Activated T-cell treated with anti-CD3 and anti-CD28 coated beads for 4 hours (primary cell): ENCODE measurements at places on chromosomes 16 and 17.

DNA sequence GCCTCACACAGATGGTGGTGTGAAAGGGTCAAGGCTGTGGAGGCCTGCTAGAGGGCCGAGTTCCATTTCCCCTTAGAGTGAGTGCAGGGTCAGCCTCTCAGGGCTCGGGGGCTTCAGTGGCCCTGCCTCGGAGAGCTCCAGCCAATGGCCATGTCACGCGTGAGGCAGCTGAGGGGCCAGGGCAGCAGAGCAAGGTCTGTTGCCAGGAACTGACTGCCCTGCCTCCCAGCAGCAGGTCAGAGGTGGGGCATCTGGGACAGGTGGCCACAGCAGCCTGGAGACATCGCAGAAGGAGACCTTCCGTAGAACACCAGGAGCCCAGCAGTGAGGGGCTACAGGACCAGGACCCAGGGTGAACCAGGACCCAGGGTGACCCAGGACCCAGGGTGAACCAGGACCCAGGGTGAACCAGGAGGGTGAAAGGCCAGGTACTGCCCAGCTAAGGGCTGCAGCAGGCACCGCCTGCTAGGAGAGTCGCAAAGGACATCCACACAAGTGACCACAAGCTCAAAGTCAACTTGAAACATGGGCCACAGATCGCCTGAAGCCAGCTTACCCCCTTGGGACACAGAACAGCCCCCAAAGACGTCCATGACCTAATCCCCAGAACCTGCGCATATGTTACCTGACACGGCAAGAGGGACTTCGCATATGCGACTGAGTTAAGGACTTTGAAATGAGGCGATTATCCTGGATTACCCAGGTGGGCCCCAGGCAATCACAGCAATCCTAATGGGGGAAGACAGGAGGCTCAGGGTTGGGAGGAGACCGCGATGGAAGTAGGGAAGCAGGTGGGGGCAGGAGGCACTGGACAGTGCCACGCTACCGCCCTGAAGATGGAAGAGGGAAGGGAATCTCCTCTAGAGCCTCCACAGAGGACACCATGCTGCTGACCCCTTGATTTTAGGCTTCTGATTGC, 4.8 kb upstream of the MEAK7 start:
- no peak for DNase-seq

DNA sequence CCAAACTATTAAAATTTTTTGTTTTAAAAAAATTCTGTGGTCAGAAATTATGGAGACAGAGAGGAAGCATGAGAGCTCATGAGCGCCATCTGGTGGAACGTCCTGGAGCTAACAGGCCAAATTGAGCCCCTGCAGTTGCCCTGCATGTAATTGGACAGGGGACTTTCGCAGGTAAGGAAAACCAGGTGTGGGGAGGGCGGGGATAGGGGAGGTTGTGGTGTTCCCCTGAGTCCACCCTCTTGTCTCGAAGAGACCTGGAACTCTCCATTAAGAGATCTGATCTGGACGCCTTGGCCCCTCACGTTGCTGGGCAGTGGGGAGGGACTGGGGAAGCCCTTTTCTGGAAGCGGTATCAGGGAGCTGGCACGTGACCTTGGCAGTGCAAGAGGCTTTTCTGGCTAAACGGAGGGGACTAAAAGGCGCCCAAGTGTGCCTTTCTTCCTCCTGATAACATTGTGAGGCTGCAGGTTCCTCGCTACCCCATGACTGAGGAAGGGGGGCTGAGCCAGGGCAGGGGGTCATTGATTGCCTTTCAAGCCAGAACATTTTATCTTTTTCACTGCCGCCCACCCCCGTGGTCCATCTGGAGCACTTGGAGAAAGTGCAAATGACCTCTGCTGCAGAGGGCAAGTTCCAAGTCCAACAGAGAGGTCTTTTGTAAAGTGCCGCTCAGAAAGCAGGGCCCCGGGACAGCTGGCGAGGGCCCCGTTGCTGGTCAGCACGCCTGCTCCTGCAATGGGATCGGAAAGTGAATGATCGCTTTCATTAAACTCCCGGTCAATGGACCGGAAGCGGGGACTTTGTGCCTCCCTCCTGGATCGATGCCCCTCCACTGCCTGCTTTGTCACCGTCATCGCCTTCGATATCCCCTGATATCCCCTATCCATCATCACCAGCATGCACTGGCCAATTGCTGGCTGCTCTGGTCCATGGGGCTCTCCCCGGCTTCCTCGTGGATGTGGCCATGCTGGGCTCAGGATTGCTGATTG, 18.4 kb downstream of the PDILT start:
- peak; percentile 27 for DNase-seq

DNA sequence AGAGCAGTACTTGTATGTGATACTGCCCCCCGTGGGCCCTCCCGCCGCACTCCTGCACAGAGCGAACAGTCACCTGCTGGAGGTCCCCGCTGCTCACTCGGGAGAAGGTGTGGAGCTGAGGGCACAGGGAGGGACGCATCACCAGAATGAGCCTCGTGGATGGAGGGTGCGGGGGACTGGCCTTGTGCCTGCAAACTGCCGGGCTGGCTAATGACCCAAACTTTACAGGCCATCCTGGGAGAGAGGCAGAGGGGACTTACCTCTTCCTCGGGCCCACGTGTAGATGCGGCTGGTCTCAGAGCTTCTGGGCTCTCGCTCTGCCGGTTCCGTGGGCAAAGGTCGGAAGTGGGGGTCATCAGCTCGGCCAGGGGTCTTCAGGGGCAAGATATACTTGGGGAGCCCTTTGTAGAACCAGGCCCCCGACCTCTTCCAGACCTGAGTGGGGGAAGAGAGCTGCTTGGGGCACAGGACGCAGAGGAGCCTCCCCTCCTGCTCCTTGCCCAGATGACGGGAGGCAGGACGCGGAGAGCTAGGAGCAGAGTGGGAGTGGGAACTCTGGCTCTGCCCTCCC, 65.5 kb upstream of the DOC2B start:
- DNase-seq: no peak

DNA sequence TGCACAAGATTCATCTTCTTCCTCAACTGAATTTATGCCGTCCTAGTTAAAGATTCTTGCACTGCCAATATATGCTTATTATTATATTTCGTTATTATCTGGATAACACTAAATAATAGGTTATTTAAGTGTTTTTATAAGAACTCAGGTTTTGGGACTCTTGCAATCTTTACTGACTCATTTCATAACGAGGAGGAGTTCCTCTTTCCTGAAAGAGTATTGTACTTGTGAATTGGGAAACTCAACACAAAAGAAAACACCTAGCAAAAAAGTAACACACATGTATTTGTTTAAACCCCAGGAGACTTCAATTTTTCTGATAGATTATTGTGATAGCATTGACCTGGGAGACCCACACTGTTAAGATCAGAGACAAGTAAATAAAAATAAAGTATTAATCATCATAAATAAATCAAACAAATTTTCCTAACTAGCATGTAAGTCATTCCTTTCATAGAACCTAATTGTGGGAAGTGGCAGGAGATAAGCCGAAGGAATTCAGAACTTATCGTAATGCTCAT, 505.8 kb downstream of the KCNJ2 start:
- no peak for DNase-seq

DNA sequence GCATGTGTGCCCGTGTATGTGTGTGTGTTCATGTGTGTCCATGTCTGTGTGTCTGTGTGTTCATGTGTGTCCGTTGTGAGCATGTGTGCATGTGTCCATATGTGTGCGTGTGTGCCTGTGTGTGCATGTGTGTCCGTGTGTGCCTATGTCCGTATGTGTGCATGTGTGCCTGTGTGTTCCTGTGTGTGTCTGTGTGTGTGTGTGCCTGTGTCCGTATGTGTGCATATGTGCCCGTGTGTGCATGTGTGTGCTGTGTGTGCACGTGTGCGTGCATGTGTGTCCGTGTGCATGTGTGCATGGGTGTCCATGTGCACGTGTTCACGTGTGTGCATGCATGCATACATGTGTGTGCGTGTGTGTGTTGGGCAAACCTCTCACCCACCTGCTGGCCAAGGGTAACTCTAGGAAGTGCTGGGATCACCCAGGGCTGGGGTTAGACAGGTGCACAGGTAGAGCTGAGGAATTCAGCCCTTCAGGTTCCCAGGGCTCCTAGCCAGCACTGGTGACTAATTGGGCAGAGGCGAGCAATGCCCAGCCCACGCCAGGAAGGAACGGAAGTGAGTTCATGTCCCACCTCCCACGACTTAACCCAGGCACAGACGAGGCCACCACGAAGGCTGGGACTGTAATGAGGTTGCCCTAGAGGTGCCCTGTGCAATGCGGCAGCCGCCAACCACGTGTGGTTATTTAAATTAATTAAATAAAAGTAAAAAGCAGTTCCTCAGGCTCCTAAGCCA, 8.2 kb upstream of the CSNK1D start:
- DNase-seq: no peak

- no peak for DNase-seq
These were observed 9.8 kb upstream of the IL17C start for GRCh38 chr16:88628512-88628974.

- DNase-seq: no peak
These were observed 6.8 kb downstream of the KRT38 start for GRCh38 chr17:41434005-41434404.

GRCh38 chr17:68205251-68205807, 42.5 kb upstream of the AMZ2 start:
- DNase-seq: peak; percentile 85

GRCh38 chr17:72976971-72977770, 115.3 kb downstream of the SLC39A11 start:
- no peak for DNase-seq

DNA sequence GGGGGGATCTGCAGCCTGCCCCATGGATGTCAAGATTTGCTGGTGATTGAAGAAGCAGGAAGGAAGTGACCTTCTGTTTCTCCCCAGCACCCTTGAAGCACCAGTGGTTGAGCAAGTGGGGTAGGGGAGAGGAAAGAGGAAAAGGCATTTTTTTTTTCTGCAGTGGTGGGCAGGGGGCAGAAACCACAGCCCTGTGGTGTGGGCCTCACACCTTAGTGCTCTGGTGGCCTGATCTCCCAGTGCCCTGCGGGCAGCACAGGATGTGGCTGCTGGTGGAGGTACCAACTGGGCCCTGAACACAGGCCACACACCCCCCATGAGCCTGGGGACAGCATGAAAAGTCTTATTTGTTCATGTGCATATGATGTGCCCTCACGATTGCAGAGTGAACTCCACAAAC, 7.1 kb downstream of the ITGAD start:
- no peak for DNase-seq

- no peak for DNase-seq
These were observed 14.8 kb downstream of the TERB1 start for GRCh38 chr16:66786551-66786950.

DNA sequence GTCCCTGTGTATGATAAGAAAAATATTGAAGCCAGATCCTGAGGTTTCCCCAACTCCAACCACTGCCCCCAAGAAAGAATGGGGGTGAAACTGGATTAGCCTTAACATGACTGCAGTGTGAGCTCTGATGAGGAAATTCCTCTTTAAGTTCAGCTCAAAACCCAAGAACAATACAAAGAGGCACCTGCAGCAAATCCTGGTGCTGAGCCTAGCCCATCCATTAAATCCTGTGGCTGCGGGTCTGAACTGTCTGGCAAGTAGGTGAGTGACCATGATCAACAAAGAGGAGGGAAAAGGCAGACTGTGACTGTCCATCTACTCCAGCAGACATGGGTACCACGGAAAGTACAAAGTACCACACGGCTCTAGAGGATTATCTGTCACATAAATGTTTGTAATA, 64.2 kb downstream of the CREBBP start:
- no peak for DNase-seq

DNA sequence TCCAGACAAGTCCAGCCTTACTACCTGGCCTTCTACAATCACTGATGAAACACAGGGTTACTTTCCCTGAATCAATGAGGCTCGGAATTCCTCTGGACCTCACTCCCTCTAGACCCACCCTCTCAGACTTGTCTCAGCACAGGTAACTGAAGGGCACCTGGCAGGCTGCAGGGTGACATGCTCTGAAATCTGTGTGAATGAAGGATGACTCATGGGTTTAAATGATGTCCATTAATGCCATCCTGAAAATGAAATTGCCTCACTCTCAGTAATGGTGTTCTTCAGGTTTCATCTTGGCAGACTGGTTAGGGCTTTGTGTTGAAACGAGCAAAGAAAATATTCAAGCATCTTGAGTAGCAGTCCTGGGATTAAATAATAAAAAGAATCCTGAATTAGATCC, 134.4 kb downstream of the MAF start:
- DNase-seq: no peak

- no peak for DNase-seq
These were observed 34.4 kb downstream of the CDRT4 start for GRCh38 chr17:15432807-15433611.

DNA sequence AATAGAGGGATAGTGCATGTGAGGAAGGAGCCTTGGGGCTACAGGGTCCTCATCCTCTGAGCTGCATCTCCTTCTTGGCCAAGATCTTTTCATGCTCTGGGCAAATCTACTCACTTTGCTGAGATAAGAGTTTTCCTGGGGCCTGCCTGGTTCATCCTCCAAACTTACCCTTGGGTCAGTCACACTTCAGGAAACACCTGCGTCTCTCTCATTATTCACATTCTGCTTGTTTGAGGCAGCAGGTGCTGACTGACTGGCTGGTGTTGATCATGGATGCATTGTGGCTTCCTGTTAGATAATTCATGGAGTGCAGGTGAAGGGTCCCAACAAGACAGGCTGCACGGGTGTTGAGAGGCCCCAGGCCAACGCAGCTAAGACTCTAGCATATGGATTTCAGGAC, 162.6 kb downstream of the SALL1 start:
- no peak for DNase-seq

GRCh38 chr16:85899444-85899843, 482 bp downstream of the IRF8 start:
- no peak for DNase-seq

GRCh38 chr17:73122953-73123605, 30.6 kb upstream of the SLC39A11 start:
- DNase-seq: no peak

DNA sequence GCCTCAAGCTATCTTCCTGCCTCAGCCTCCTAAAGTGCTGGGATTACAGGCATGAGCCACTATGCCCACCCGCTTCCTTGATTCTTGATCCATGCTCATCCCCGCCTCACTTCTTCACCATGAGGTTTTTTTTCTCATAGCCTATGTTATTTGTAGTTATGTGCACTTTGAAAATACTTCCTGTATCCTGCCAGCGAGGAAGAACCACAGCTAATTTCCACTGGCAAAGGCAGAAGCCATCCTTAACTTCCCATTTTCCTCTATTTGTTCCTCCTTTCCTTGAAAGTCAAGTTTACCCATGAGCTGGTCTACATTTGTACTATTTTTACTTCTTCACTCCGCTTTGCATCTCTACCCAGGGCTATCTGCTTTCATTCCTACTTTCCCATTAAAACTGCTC, 189.7 kb upstream of the ZFHX3 start:
- no peak for DNase-seq

GRCh38 chr16:71865173-71865863, 18.7 kb downstream of the ZNF821 start:
- DNase-seq: no peak

DNA sequence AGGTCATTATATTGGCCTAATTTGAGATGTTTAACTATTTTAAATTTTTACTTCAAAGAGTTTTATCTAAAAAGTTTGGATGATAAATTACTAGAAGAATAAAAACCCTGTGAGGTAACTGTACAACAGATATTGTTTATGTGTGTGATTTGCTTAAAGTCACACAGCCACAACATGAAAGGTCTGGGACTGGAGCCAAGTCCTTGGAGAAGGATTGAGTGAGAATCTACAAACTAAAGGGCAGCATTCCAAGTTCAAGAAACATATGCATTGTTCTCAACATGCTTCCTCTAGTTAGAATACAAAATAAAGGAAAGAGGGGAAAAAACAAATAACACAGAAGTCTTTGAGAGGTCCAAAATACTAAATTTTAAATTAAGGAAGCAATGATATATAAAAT, 131.5 kb upstream of the MON1B start:
- no peak for DNase-seq
